Foreskin keratinocyte (primary cell): ENCODE measurements at places on chromosomes 3 and 15. TPM values are rescaled to one million over a fixed set of nuclear protein-coding genes. Genes with fewer than 3 reads are reported as not detected.

The DUOXA1 gene
- 7.0 and 9.8 TPM in 2 replicates for total RNA-seq

DNA sequence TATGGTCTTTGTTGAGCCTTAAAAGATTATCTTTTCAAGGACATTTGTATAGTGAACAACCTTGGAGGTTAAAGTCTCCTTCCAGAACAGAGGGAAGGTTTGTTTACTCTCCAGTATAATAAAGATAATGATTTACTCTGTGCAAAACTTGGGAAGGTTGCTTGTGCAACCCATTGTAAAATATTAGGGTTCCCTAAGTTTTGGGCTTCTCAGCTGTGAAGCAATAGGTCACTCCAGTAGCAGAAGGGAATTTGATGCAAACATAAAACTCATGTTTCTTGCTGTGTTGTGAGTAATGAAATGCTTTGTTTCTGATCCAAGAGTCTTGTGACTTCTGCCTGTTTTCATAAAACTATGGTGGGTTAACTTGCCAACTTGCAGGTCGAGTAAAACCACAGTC lies 177.5 kb downstream of the SUCNR1 start:
- DNase-seq: no peak

GRCh38 chr3:150124142-150124541 lies 153.4 kb upstream of the PFN2 start:
- no peak for DNase-seq

DNA sequence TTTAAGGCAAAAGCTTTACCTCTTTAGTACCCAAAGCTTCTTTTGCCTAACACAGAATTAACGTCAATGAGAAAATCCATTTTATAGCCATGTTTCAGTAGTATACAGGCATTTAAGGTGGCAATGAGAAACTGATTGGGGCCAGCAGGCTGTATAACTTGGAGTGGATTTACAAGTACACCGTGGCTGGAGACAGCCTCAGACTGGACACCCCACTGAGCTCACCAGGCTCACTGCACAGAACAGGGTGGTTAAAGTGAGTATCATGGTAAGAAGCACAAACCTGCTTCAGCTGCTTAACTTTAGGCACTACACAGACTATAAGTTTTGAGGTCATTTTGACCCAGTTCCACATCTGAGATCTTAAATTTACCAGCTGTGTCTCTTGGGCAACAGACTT lies 8.9 kb downstream of the CPOX start:
- no peak for DNase-seq

- DNase-seq: no peak
Observed at GRCh38 chr3:144831955-144832716, 860.5 kb downstream of the DIPK2A start.

DNA sequence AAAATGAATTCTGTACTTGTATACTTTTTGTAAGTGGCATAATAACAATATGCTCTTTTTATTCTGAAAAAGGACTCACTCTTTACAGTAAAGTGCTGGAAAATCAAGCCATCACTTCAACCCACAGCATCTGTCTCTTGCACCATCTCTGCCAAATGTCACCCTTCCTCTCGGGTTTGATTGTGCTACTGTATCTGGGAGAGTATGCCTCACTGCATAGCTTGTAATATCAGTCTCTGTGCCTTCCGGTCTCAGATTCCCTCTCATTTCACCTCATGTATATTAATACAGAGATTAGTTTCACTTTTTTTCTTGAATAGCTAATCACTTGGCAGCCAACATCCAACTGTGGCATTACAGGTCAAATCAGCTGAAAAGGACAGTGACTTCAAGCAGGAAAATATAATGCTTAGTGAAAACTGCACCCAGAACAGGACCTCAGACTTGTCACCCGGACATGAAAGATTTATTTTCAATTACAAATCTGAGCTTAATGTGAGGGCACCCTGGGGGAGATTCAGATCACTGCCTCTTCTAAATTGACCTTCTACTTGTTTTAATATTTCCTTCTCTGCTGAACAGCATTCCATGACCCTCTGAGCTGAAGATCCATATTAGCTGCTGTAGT lies 605.8 kb upstream of the NAALADL2 start:
- no peak for DNase-seq
